ENCODE measurements at places on chromosomes 6 and 20.

GRCh38 chr6:143149771-143150170 lies 89.1 kb downstream of the AIG1 start:
- DNase-seq, result no peak

DNA sequence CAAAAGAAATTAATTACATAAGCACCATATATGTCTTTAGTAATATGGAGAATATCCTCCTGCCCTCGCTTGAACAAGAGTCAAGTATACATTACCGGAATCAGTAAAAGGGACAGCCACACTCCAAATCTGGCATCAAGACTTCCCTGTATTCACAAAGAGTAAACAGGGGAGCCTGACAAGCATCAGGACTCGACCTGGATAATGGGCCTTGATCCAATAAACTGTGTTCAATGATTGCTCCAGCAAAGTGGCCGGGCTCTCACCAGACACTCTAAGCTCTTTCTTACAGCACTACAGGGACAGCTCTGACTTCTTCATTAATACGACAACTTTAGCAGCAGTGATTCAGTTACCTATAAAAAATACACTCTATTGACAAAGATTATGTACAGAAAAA lies 307.9 kb upstream of the POU3F2 start:
- no peak for DNase-seq

DNA sequence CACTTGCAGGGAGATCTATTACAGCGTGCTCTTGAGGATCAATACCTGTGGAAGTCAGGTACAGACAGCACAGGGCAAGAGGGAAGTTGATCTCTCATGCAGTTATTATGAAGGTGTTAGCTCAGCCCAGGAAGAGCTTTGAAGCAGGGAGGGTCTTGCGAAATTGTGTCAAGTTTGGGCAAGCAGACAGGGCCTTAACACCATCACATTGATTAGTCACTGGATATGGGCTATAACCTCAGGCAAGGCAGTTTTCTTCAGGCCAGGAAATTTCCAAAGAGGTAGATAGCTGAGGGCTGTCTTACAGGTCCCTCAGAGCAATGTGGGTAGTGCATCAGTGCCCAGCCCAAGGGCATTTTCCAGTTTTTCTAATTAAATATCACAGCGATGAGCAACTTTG lies 643.8 kb downstream of the DHX35 start:
- no peak for DNase-seq

- DNase-seq, result no peak
Observed at GRCh38 chr20:9163251-9163650, 94.4 kb downstream of the PLCB4 start.

DNA sequence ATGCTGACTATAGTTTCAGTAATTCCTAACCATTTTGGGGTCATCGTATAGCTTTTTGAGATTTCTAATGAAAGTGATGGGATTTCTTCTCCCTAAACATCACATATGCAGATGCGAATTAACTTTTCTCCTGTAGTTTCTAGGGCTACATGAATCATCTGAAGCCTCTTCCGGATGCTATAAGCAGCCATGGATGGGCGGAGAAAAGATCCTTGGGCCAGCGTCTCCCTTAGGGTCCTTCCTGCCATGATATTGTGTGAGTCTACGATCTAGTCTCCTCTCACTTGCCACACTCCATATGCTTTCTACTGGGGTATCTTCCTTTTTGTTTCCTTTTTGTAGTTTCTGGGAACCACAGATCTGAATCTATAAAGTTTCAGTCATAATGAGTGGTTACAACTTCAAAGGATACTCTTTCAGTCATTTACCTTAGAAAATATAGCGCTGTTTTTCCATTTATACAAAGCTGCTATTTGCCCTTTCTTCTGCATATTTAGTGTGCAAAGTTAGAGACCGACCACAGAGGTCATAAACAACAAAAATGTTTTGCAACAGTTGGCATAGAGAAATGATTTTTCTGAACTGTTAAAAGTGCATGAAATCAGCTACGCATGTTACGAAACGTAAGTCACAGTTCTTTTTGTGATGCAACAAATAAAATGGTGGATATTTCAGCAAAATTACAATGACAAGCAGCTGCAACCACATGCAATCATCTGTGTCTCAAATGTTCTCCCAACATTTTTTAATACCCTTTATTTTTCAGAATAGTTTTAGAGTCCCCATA lies 396.2 kb upstream of the SLC35B3 start:
- no peak for DNase-seq

- DNase-seq, result no peak
Observed at GRCh38 chr6:19303383-19303782, 533.8 kb upstream of the ID4 start.

DNA sequence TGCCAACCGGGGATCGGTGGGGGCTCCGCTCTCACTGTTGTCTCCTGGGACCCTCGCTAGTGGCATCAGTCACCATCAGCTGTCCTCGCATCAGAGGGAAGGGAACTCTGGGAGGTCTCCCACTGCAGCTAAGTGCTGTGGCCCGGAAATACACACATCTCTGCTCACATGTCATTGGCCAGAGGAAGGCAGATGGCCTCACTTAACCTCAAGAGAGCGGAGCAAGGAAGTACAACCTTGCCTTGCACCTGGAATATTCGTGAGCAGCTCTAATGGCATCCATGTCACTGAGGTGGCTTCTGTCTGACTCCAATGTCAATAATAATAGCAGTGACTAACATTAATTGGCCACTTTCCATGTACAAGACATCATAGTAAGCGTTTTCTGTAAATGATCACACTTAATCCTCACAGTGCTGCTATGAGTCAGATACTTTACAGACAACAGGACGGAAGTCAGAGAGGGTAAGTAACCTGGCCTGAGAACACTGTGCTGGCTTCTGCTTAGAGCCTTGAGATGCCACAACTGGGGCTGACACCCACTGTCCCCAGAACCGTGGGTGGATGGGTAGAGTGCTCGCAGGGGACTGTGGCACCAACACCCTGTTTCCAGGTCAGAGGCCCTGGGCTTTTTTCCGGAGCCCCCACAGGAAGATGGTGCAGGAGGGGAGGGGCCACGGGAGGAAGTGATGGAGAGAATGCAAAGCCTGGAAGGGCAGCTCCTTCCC lies 6.0 kb downstream of the LHFPL5 start:
- no peak for DNase-seq

- no peak for DNase-seq
Observed at GRCh38 chr6:145652572-145652971, 82.7 kb downstream of the EPM2A start.

DNA sequence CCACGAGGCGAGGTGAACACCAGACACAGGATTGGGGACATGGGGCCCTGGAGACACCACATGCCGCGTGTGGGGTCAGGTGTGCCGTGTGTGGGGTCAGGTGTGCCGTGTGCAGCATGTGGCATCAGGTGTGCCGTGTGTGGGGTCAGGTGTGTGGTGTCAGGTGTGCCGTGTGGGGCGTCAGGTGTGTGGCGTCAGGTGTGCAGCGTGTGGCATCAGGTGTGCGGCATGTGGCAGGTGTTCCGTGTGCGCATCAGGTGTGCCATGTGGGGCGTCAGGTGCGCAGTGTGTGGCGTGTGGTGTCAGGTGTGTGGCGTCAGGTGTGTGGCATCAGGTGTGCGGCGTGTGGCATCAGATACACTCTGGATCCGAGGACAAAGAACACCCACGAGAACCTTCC lies 77.9 kb downstream of the WDR27 start:
- DNase-seq, result no peak

Measured in COLO829 (cell line).